Glutamatergic neuron (in vitro differentiated cells): ENCODE measurements at places on chromosomes 7 and 10. TPM values are rescaled to one million over a fixed set of nuclear protein-coding genes. Genes with fewer than 3 reads are reported as not detected.

DNA sequence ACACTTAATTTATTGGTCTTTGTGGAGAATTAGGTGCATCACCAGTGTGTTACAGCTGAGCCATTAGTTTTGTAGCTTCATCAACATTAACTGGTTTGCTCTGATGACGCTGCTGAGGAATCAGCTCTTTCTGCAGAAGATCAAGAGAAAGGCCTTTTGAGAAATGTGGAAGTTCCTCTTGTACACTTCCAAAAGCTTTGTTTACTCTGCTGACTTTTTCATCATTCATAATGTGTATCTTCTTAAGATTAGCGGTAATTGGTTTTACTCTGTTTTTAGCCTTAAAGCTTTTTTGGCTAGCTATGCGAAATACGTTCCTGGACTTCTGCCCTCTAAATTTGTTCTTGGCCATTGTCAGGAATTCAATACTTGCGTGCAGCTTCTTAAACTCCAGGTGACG lies 8.2 kb upstream of the PHYH start:
- no peak for DNase-seq

DNA sequence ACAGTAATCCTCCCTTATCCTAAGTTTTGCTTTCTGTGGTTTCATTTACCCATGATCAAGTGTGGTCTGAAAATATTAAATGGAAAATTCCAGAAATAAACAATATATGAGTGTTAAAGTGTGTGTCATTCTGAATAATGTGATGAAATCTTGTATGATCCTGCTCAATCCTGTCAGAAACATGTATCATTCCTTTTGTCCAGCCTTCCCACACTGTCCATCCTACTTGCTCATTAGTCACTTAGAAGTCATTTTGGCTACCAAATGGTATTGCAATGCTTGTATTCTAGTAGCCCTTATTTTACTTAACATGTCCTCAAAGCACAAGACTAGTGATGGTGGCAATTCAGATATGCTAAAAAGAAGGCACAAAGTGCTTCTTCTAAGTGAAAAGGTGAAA lies 1211.2 kb upstream of the SORCS1 start:
- DNase-seq: no peak

The NRAP gene
- not detected for total RNA-seq

DNA sequence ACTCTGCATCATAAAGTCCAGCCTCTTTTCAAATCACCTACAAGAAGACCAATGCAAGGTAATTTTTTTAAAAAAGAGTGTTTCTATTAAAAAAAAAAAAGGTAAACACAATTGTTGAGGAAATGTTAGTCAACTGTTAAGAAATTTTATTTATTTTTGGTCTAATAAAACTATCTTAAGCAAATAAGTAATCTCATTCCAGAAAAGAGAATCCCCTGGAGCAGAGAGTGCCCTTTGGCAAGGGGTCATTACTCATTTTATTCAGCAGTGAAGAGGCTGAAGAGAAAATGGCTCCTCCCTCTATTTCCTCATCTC lies 63.4 kb upstream of the GSDME start:
- DNase-seq: no peak

The TMEM176B gene
- 0.44 TPM for total RNA-seq

- no peak for DNase-seq
Observed at GRCh38 chr10:120607016-120607709, 150.1 kb downstream of the PLPP4 start.

The HDAC9 gene
- total RNA-seq: 94.8 TPM
